ENCODE measurements at places on chromosomes 12 and 14.

DNA sequence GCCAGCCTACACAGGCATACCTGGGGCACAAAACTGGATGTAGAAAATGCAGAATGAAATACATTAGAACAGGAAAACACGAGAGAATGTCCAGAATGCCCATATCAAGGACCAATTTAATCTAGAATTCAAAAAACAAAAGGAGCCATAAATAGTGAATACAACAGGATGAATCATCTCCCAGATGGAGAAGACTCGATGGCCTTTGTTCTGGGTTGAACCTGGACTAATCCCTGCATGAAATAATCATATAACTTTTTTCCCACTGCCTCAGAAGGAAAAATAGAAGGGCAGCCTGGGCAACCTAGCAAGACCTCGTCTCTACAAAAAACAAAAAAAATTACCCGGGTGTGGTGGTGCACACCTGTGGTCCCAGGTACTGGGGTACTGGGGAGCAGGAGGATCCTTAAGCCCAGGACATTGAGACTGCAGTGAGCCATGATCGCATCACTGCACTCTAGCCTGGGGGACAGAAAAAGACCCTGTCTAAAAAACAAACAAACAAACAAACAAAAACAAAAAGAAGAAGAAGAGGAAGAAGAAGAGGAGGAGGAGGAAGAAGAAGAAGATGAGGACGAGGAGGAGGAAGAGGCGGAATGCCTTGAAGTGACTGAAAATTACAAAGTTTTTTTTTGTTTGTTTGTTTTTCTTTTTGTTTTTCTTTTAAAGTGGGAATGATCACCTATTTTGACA is 30.3 kb upstream of the NRDE2 start:
- no peak overlapping the region for H3K4me3 ChIP-seq
- no peaks in the 10 kb centered on the region for H3K27me3 ChIP-seq
- no peak for DNase-seq
- H3K4me1 ChIP-seq = no peaks in the 10 kb centered on the region
- H3K27ac ChIP-seq = no peak overlapping the region

DNA sequence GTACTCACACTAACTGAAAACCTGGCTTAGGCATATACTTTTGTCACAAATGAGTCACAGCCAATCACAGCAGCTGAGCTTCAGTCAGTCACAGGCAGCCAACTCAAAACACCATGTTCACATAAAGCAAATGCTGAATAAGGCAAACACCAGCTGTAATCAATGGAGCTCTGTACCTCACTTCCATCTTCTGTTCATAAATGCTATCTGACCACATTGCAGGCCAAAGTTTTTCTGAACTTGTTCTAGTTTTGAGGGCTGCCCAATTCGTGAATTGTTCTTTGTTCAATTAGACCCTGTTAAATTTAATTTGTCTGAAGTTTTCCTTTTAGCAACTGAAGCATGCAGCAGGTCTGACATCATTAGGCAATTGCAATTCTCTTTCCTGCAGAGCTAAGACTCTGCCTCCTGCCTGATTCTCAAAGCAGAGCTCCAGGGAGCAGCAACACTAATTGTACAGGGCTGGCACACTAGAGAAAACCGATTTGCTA is 129.9 kb downstream of the WIF1 start:
- no peak overlapping the region for H3K27ac ChIP-seq
- no peaks in the 10 kb centered on the region for H3K36me3 ChIP-seq
- DNase-seq = no peak
- no peaks in the 10 kb centered on the region for H3K4me1 ChIP-seq

GRCh38 chr12:120710805-120711296 is 593 bp downstream of the UNC119B start:
- peaks cover 2% of the 10 kb centered on the region for H3K27me3 ChIP-seq
- peaks cover 11% of the 10 kb centered on the region for H3K4me1 ChIP-seq
- peak; percentile 28 for DNase-seq
- peak overlapping the region; percentile 45 for H3K27ac ChIP-seq
- H3K36me3 ChIP-seq = no peaks in the 10 kb centered on the region

DNA sequence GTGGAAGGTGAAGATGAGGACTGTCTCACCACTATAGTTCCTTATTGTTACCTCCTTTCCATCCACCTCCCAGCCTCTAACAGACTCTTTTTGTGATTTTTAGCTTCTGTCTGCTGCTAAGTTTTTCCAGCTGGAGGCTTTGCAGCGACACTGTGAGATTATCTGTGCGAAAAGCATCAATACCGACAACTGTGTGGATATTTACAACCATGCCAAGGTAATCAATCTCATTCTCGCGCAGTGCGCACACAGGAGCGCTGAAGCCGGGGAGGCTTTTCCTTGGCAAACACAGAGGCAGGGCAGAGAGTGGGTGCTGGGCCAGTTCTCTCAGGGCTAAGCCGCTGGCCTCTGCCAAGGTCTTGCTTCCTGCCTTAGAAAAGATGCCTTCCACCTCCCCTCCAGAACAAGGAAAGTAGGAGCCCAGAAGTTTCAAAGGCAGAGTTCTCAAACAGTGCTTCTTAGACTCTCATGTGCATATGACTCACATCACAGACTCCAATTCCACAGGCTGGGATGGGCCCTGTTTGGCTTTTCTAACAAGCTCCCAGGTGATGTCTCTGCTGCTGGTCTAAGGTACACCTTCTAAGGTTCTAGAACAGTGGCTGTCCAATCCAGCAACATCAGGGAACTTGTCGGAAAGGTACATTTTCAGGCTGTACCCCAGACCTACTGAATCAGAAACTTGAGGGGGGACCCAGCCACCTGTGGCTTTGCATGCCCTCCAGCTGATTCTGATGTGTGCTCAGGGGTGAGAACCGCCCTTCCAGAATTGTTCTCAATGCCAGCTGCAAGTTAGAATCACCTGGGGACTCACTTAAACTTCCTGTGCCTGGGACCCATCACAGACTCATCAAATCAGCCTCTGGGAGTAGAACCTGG is 33.8 kb upstream of the PWP1 start:
- H3K36me3 ChIP-seq = no peaks in the 10 kb centered on the region
- no peak overlapping the region for H3K4me3 ChIP-seq
- no peaks in the 10 kb centered on the region for H3K27me3 ChIP-seq
- peaks cover 6% of the 10 kb centered on the region for H3K4me1 ChIP-seq
- no peak overlapping the region for H3K27ac ChIP-seq

GRCh38 chr12:32435921-32436705 is 36.8 kb downstream of the FGD4 start:
- no peak overlapping the region for H3K4me3 ChIP-seq
- no peak overlapping the region for H3K27ac ChIP-seq
- peaks cover 16% of the 10 kb centered on the region for H3K4me1 ChIP-seq
- H3K27me3 ChIP-seq = no peaks in the 10 kb centered on the region
- DNase-seq = no peak
- no peaks in the 10 kb centered on the region for H3K36me3 ChIP-seq

DNA sequence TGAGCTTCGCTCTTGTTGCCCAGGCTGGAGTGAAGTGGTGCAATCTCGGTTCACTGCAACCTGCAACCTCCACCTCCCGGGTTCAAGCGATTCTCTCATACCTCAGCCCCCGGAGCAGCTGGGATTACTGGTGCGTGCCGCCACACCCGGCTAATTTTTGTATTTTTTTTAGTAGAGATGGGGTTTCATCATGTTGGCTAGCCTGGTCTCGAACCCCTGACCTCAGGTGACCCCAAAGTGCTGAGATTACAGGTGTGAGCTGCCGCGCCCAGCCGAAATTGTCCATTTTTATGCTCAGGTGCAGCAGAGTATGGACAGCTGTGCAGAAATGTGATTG is 19.2 kb upstream of the CYP46A1 start:
- H3K36me3 ChIP-seq = no peaks in the 10 kb centered on the region
- no peak overlapping the region for H3K27ac ChIP-seq
- H3K4me3 ChIP-seq = no peak overlapping the region
- peaks cover 5% of the 10 kb centered on the region for H3K4me1 ChIP-seq
- peaks cover 15% of the 10 kb centered on the region for H3K27me3 ChIP-seq

DNA sequence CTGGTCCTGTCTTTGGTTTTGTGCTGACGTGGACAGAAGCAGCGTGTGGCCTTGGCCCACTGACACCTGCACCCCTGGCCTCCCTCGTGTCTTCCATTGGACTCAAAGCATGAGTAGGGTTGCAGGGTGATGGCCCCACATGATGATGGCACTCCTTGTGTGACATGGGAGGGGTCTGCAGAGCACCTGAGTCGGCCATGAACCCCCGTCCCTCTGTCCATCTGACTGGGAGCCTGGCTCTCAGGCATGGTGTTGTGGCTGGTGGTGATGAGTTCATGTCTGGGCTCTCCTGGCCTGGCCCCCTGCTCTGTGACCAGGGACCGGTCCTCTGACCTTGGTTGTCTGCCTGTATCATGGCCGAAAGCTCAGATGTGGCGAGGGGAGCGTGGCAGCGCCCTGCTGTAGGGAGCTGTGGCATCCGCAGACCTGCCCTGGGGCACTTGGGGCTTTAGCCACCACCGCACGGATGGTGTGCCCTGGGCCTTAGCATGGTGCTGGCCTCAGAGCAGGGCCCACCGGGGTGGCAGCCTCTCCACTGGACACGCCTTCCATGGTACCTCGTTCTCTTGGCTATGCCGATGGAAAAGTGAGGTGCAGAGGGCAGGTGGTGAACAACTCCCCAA is 16.7 kb downstream of the ULK1 start:
- H3K4me3 ChIP-seq = no peak overlapping the region
- DNase-seq = no peak
- no peaks in the 10 kb centered on the region for H3K36me3 ChIP-seq
- H3K4me1 ChIP-seq = no peaks in the 10 kb centered on the region

DNA sequence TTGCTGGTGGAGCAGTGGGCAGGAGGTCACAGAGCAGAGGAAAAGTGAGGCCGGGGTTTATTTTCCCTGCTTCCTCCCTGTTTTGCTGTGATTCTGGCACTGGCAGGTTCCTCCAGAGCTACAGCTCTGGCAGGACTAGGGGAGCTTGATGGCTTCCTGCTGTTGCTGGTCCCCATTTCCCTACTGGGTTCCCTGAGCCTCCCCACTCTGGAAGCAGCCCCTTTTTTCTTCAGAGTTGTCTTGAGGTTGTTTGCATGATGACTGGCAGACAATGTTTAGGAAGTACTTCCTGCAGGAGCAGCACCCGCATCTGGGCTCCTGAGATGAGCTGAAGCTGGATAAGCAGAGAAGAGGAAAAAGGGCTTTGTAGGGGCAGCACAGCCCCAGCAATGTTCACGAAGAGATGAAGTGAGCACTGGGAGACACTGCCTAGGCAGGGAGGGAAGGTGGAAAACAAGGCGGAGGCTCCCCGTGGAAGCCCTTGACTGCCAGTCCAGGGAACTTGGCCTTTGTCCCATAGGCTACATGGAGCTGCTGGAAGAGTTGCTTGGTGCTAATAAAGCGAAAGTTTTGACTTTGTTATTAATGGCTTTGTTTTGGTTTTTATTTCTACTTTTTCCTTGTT is 126.9 kb downstream of the SLC38A6 start:
- H3K4me3 ChIP-seq = no peak overlapping the region
- no peak for DNase-seq
- H3K4me1 ChIP-seq = peaks cover 20% of the 10 kb centered on the region
- no peak overlapping the region for H3K27ac ChIP-seq

GRCh38 chr12:131511803-131512561 is 198.9 kb upstream of the SFSWAP start:
- no peak overlapping the region for H3K27ac ChIP-seq
- no peak overlapping the region for H3K4me3 ChIP-seq
- peaks cover 20% of the 10 kb centered on the region for H3K4me1 ChIP-seq
- H3K36me3 ChIP-seq = peaks cover 12% of the 10 kb centered on the region
- peaks cover 13% of the 10 kb centered on the region for H3K27me3 ChIP-seq
- DNase-seq = no peak

DNA sequence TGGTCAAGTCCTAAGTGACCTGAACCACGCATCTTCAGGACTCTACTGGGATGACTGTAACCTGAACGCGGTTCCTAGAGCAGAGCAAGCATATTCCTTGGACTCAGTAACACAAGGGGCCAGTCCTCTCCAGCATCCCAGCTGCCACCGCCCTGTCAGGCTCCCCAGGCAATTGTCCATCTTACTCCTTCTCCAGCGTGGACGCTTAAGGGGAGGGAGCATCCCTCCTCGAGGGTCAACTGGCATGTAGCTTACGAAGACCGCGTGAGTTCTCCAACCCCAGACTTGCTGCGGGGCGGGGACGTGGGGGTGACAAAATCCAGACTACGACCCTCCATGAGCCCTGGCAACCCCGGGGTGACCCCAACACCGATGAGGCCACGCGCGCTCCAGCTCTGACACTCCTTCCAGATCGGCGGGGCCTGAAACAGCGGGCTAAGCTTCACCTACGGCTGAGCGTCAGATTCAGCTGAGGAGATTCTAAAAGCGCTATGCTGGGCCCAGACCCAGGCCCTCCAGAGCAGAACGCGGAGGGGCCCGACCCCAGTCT is 846 bp upstream of the MTHFD1 start:
- no peaks in the 10 kb centered on the region for H3K36me3 ChIP-seq
- peaks cover 5% of the 10 kb centered on the region for H3K4me1 ChIP-seq
- peak; percentile 52 for DNase-seq
- H3K27me3 ChIP-seq = peaks cover 10% of the 10 kb centered on the region

DNA sequence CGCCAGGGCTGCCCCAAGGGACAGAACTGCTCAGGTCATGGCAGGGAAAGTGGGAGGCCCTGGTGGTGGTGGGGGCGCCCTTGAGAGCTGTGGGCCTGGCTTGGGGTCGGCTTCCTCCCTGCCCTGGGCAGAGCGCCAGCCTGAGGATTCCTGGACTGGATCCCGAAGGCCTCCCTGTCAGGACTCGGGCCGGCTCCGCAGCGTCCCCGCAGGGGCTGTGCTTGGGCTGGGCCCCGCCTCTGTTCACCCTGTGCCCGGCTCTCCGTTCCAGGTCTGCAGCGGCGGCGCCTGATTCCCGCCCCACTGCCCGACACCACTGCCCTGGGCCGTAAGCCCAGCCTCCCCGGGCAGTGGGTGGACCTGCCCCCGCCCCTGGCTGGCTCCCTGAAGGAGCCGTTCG is 39.9 kb downstream of the KIF26A start:
- no peak overlapping the region for H3K27ac ChIP-seq
- H3K4me1 ChIP-seq = no peaks in the 10 kb centered on the region
- DNase-seq = no peak
- H3K36me3 ChIP-seq = no peaks in the 10 kb centered on the region
- peaks cover 2% of the 10 kb centered on the region for H3K27me3 ChIP-seq

DNA sequence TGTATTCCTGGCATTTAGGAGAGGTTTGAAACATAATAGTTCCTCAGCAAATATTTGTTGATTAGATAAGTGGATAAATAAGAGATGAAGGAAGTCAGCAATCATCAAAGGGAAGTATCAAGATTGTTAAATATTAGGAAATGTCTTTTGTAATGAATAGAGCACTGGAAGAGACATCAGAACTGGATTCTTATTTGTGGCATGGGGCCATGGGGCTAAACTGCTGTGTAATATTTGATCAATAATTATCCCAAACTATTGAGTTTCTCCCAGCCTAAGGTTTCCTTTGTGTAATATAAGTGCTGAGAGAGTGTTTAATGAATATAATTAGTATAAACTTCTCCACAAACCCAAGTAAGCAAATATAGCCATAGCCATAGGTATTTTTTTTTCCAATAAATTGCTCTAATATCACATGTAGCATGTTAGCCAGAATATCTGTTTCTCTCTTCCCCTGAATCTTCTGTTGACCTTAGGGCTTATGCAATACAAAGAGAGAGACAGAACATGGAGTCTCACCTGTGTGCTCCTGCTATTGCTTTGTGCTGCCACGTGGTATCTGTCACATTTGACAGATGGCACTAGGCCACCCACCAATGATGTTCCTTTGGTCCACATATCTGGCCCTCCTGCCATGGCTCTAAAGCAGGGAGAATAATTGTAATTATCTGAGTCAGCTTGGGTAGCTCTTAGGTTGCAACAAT is 658.7 kb downstream of the SOX5 start:
- H3K4me3 ChIP-seq = no peak overlapping the region
- no peaks in the 10 kb centered on the region for H3K27me3 ChIP-seq
- H3K4me1 ChIP-seq = peaks cover 2% of the 10 kb centered on the region

GRCh38 chr12:56714431-56714929 is 10.6 kb downstream of the NACA start:
- peaks cover under 1% of the 10 kb centered on the region for H3K36me3 ChIP-seq
- peaks cover 8% of the 10 kb centered on the region for H3K4me1 ChIP-seq
- H3K27me3 ChIP-seq = peaks cover 5% of the 10 kb centered on the region
- H3K27ac ChIP-seq = no peak overlapping the region
- no peak for DNase-seq
- H3K4me3 ChIP-seq = no peak overlapping the region
